ENCODE measurements at places on chromosomes 6 and 20.

DNA sequence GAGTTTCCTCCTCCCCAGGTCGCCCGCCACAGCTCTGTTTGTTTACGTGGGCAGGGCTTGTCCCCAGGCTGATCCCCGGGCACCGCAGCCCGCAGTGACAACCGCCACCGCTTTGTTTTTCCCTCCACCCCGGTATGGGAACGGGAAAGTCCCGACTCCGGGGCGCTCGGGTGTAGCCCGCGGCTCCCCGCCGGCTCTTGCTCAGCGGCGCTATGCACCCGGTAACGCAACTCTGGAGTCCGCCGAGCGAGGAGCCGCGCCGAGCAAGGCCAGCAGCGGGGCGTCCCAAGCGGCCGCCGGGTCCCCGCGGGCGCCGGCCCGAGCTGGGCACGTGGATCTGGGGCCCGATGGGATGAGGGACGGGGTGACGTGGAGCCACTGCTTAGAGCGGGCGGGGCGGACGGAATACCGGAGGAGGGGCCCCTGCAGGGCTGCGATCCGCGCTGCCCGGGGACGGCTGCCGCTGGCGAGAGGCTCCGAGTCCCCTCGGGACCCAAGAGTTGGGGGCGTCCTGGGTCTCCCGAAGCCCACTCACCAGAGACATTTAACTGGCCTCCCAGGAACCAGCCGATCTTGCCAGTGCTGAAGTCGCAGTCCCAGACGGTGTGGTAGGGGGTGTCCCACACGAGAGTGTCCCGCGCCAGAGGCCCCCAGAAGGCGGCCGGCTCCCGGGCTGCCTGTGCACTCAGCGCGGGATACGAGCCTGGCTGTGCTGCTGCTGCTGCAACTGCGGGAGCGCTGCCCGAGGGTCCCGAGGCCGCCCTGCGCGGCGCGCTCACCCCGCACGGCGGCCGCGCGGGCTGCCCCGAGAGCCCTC lies 497 bp downstream of the ACSS1 start:
- no peak for DNase-seq

DNA sequence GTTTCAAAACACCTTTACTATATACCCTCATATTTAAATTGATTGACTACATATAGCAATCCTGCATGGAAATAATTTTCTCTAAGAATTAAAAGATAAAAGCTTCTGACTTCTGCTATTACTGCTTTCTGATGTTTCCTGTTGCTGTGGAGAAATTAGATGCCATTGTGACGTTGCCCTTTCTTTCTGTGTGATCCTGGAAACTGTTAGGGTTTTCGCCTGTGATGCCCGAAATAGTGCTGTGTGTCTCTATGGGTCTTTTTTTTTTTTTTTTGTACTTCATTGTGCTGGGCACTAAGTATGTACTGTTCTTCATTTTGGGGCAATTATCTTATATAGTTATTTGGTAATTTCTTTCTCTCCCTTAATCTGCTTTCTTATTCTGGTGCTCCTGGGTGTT lies 205.0 kb downstream of the ARID1B start:
- DNase-seq: no peak

DNA sequence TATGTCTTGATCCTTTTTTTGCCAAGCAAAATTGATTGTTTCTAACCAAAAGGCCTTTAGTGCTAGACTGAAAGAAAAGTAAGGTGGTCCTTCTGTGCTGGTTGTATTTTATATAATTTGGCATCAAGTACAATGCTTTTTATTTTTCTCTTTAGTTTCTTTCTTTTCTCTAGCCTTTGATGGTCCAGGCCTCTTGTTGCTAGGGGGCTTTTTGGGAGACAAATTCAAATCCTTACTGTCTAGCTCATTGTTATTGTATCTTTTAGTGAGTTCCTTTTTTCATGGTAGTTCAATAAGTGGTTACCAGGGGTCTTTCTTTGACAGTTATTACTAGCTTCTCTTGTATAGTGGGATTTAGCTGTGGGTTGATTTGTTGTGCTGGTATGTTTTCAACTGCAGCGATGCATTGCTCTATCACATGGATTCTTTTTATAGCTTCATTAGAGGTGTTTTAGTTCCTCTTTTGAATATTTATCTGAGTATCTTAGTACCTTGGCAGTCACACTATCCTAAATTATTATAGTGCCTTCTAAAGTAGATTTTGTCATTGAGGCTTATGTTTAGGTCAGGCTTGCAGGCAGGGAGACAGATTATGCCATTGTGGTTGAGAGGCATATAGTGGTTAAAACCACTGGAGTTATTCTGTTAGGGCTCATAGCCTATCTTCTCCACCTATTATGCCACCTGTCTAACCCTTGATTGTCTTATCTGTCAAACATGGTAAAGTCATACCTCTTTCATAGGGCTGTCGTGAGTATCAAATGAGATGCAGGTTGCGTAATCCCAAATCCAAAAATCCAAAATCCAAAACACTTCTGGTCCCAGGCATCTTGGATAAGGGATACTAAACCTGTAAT lies 49.5 kb downstream of the KCNS1 start:
- no peak for DNase-seq

- DNase-seq: no peak
Measured at GRCh38 chr6:121694389-121694788, 258.9 kb downstream of the GJA1 start.

GRCh38 chr20:52746190-52746589 lies 226.0 kb upstream of the TSHZ2 start:
- no peak for DNase-seq

DNA sequence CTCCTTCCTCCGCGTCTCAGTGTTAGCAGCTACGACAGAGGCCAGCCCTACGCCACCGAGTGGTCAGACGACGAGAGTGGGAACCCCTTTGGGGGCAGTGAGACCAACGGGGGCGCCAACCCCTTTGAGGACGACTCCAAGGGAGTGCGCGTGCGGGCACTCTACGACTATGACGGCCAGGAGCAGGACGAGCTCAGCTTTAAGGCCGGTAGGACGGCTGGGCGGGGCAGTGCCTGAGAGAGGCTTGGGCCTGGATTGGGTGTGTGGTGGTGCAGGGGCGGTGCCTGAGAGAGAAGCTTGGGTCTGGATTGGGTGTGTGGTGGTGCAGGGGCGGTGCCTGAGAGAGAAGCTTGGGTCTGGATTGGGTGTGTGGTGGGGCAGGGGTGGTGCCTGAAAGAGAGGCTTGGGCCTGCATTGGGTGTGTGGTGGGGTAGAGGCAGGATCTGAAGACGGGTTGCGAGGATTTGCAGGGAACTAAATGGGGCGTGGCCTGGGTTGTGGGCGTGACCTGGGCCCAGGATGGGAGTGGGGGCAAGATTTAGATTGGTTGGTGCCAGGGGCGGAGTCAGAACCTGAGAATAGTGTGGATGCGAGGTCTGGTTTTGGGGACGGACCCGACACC lies 24.4 kb downstream of the SPDEF start:
- DNase-seq: no peak
